ENCODE measurements at places on chromosomes 6 and 20.
A peak's percentile ranks its signal among the peaks of the same experiment; 100 is the strongest.

GRCh38 chr6:72552938-72553337, 68.9 kb upstream of the KCNQ5 start:
- DNase-seq: no peak

DNA sequence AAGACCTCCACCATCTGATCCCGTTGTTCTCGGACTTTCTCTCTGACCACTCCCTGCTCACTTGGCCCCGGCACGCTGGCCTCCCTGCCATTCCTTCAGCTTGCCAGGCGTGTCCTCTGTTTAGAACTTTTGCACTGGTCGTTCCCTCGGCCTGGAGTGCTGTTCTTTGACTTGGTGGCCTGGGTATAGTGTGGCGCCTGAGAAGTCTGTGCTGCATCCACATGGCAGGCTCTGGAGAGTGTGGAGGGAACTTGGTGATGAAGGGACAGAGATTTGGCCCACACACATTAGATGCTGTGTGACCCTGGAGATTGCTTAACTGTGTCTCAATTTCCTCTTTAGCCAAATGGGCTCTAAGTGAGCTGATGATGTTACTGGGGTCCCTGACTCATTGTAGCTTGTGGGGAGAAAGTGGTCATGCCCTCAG, 13.0 kb upstream of the TGM2 start:
- no peak for DNase-seq

DNA sequence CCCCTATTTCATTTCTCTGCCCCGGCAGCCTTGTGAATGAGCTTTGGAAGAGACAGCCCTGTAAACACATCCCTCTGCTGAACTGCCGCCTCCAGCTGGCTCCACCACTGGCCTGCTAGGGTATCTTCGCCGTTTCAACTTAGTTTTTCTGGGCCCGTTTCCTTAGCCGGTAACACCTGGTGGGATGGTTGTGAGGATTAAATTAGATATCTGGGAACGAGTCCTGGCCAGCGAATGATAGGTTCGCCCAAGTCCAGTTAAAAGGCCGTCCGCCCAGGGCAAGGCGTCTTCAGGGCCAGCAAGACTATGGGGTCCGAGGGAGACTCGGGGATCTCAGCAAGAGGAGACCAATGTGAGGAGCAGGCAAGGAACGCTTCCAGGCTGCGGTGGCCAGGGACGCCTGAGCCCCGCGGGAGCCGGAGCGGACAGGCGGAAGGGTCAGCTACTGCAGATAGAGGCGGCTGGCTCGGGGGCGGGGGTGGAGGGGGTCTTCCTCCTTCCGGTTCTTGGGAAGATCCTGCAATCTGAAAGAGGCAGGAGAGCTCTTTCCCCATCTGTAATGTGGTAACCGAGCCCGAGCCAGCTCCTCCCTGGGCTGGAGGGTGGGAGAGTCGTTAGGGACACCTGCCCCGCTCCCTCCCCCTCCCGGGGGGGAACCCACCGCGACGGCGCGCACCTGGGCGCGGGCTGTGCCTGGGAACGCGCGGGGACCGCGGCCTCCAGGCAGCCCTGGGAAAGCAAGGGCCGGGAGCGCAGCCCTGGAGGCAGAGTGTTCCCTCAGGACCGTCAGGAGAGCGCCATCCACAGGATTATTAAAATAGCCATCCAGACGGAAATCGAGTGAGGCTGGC, 4.5 kb upstream of the PTCRA start:
- peak; percentile 51 for DNase-seq

GRCh38 chr6:109523478-109523877, 40.5 kb upstream of the ZBTB24 start:
- no peak for DNase-seq

GRCh38 chr6:129648819-129649491, 61.0 kb downstream of the ARHGAP18 start:
- no peak for DNase-seq
